Lung (tissue), 17 donors: ENCODE measurements at places on chromosomes 16 and 17. TPM values are rescaled to one million over a fixed set of nuclear protein-coding genes. Genes with fewer than 3 reads are reported as not detected.

SLC5A2 gene
- 0.85 TPM for total RNA-seq

TSNAXIP1 gene
- total RNA-seq = 5.0 TPM

- no peak overlapping the region for H3K27ac ChIP-seq
- peak overlapping the region; percentile 28 for H3K4me3 ChIP-seq
- peaks cover 5% of the 10 kb centered on the region for H3K4me1 ChIP-seq
- H3K36me3 ChIP-seq = peaks cover 20% of the 10 kb centered on the region
- peaks cover 28% of the 10 kb centered on the region for H3K27me3 ChIP-seq
- peak; percentile 29 for DNase-seq
Measured at GRCh38 chr17:44007346-44008204, 3.2 kb downstream of the NAGS start.

SLC52A1 gene
- 1.3 TPM for total RNA-seq

DNA sequence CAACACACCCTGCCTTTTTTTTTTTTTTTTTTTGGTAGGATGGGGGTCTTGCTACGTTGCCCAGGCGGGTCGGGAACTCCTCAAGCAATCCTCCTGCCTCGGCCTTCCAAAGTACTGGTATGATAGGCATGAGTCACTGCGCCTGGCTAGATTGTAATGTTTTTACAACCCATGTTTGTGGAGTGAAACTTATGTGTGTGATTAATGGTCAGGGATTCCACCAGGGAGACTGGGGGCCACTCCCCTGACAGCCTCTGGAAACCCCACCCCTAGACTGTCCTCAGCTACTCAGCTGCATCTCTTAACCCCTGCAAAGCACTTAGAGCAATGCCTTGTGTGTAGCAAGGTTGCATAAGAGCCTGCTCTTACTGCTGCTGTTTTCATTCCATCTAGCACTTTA, 220.5 kb downstream of the PARN start:
- H3K4me3 ChIP-seq = no peak overlapping the region
- no peaks in the 10 kb centered on the region for H3K27me3 ChIP-seq
- no peaks in the 10 kb centered on the region for H3K4me1 ChIP-seq
- no peaks in the 10 kb centered on the region for H3K36me3 ChIP-seq

DNA sequence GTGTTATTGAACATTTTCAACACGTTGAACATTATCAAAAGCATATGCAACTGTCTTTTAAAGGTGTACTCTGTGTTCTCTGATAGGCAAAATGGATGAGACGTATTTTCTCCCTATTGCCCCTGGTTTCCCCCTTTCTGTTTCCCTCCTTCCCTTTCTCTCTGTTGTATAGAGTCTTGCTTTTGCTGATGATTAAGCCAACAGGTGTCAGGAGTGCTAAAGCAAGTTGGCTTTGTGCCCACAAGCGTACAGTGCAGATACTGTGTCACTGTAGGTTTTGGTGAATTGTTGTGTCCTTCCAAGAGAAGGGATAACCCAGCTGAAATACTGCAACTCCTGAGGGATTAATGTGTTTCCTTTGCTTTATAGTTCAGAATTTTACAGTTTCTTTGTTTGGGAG, 74.4 kb downstream of the COX10 start:
- H3K27ac ChIP-seq = no peak overlapping the region
- DNase-seq = no peak
- H3K4me3 ChIP-seq = no peak overlapping the region
- H3K4me1 ChIP-seq = peaks cover 4% of the 10 kb centered on the region
- no peaks in the 10 kb centered on the region for H3K27me3 ChIP-seq

GRCh38 chr17:28763137-28763799, 19.5 kb downstream of the TRAF4 start:
- no peaks in the 10 kb centered on the region for H3K27me3 ChIP-seq
- no peak for DNase-seq
- H3K4me3 ChIP-seq = no peak overlapping the region
- H3K27ac ChIP-seq = no peak overlapping the region

- peaks cover 18% of the 10 kb centered on the region for H3K27me3 ChIP-seq
- H3K27ac ChIP-seq = no peak overlapping the region
- no peak for DNase-seq
- no peak overlapping the region for H3K4me3 ChIP-seq
Measured at GRCh38 chr16:10188236-10188635, 6.0 kb upstream of the GRIN2A start.

GRAP gene
- 6.7 TPM for total RNA-seq

- H3K4me3 ChIP-seq = peak overlapping the region; percentile 92
- DNase-seq = no peak
- peaks cover 7% of the 10 kb centered on the region for H3K36me3 ChIP-seq
- no peaks in the 10 kb centered on the region for H3K27me3 ChIP-seq
- H3K27ac ChIP-seq = peak overlapping the region; percentile 68
- H3K4me1 ChIP-seq = peaks cover 8% of the 10 kb centered on the region
Measured at GRCh38 chr16:88570691-88571092, 489 bp downstream of the ZC3H18 start.
